MCF 10A (cell line): ENCODE measurements at places on chromosomes 16 and 17. TPM values are rescaled to one million over a fixed set of nuclear protein-coding genes. Genes with fewer than 3 reads are reported as not detected.

IRX3 gene
- 15.7 and 17.6 TPM in 2 replicates for total RNA-seq

GRCh38 chr17:8725881-8726876 lies 18.5 kb downstream of the CCDC42 start:
- DNase-seq = no peak
- peak overlapping the region; percentile 71 for H3K27ac ChIP-seq
- H3K4me3 ChIP-seq = no peak overlapping the region
- peaks cover 13% of the 10 kb centered on the region for H3K4me1 ChIP-seq

DNA sequence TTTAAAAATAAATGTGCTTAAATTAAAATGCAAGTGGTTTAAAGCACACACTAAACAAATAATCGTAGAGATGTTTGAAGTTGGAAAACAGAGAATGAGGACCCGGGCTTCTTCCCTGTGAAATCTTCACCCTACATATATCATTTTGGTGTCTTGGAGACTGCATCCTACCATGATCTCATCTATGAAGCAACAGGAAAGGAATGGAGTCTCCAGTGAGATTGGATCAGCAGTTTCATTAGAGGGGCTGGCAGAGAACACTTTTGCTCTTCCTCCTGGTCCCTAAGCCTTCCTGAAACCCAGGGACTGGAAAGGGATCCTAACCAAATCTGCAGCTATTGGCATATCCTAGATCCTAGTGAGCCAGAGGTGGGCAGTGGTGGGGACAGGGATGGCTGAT lies 85.0 kb downstream of the GRIN2A start:
- no peaks in the 10 kb centered on the region for H3K4me1 ChIP-seq
- no peaks in the 10 kb centered on the region for H3K36me3 ChIP-seq
- no peak overlapping the region for H3K27ac ChIP-seq
- DNase-seq = no peak
- no peak overlapping the region for H3K4me3 ChIP-seq
- no peaks in the 10 kb centered on the region for H3K27me3 ChIP-seq

DNA sequence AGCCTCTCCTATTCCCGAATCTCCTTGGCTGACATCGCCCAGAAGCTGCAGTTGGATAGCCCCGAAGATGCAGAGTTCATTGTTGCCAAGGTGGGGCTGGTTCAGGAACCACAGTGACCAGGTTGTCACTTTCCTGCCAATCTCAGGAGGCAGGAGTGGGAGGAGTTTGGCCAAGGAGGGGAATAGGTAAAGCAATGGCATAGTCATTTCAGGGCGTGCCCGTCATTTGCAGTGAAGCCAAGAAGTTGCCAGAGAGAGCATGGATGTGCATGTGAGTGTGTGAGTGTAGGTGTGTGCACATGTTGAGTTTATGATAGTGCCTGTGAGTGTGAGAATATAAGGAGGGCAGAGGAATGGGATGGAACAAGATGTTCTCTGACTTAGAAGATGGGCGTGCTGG lies 14.8 kb downstream of the PSMD3 start:
- H3K4me3 ChIP-seq = no peak overlapping the region
- peaks cover 13% of the 10 kb centered on the region for H3K4me1 ChIP-seq
- no peak overlapping the region for H3K27ac ChIP-seq
- H3K36me3 ChIP-seq = peaks cover 66% of the 10 kb centered on the region
